ENCODE measurements at places on chromosomes 2 and 18. TPM values are rescaled to one million over a fixed set of nuclear protein-coding genes. Genes with fewer than 3 reads are reported as not detected.

- H3K4me3 ChIP-seq = no peak overlapping the region
- no peak for DNase-seq
- no peak overlapping the region for H3K27ac ChIP-seq
- H3K36me3 ChIP-seq = no peaks in the 10 kb centered on the region
- peaks cover 18% of the 10 kb centered on the region for H3K4me1 ChIP-seq
These were observed 130.3 kb upstream of the CTAGE1 start for GRCh38 chr18:22547807-22548561.

GRCh38 chr2:127407091-127407490 lies 11.1 kb upstream of the PROC start:
- peak; percentile 51 for DNase-seq
- no peaks in the 10 kb centered on the region for H3K36me3 ChIP-seq
- peak overlapping the region; percentile 57 for H3K27ac ChIP-seq
- peak overlapping the region; percentile 59 for H3K4me3 ChIP-seq

DNA sequence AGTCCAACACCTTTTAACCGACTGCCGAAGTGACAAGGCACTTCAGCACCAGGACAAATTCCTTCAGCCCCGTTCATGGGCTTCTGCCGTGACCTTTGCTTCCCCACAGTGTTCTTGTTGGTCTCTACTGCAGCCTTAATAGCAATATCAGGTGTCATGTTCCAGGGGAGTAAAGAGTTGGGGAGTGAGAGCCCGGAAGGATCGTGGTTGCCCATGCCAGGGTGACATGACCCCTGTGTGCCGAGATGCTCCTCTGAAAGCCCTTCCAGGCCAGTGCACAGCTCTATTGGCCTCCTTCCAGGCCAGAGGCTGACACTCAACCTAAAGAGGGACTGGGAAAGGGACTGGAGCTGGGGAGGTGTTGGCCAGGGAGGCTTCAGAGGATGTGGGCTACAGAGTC lies 279.2 kb downstream of the CYRIA start:
- DNase-seq = no peak
- no peaks in the 10 kb centered on the region for H3K4me1 ChIP-seq
- no peaks in the 10 kb centered on the region for H3K36me3 ChIP-seq
- H3K27ac ChIP-seq = no peak overlapping the region
- H3K27me3 ChIP-seq = no peaks in the 10 kb centered on the region

GRCh38 chr2:185625604-185626003 lies 113.0 kb upstream of the FSIP2 start:
- DNase-seq = no peak
- H3K4me3 ChIP-seq = no peak overlapping the region
- H3K4me1 ChIP-seq = no peaks in the 10 kb centered on the region
- H3K27me3 ChIP-seq = no peaks in the 10 kb centered on the region
- no peaks in the 10 kb centered on the region for H3K36me3 ChIP-seq

TMEM200C gene
- total RNA-seq = not detected

HMSD gene
- 55.4 TPM for total RNA-seq

OTOS gene
- total RNA-seq = not detected

C2orf80 gene
- total RNA-seq = not detected

INHBB gene
- total RNA-seq = not detected

TTR gene
- total RNA-seq = not detected

All from natural killer cell treated with Interleukin-12 subunit alpha and Interleukin-12 subunit beta and Interleukin-15 and Interleukin-18, amount 100 ng/mL, for 72 hours (primary cell).